NCI-H187 (cell line): ENCODE measurements at places on chromosomes 12 and 14.
A peak's percentile ranks its signal among the peaks of the same experiment; 100 is the strongest.

- DNase-seq, result no peak
Measured at GRCh38 chr14:48936849-48937248, 649.3 kb downstream of the RPS29 start.

DNA sequence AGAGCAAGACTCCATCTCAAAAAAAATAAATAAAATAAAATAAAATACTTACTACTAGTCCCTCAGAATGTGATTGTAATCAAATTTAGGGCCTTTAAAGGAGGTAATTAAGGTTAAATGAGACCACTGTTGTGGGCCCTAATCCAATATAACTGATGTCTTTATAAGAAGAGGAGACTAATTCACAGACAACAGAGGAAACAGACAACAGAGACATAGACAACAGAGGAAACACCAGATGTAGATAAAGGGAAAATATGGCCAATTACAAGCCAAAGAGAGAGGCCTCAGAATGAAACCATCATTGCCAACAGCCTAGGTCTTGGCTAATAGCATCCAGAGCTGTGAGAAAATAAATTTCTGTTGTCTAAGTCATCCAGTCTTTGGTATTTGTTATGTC, 669.0 kb upstream of the FOXG1 start:
- no peak for DNase-seq

DNA sequence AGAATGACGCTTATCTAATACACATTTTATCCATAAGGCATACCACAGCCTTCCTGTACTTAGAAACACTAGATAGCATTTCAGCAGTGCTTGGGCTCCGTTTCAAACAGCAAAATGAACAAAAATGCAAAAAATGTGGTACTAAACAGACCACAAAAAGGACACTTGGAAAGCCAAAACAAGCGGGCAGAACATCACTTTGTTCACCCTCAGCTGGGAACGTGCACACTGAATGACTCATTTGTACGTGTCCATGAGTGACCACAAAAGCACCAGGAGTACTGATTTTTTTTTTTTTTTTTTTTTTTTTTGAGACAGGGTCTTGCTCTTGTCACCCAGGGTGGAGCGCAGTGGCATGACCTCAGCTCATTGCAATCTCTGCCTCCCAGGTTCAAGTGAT, 8.9 kb upstream of the FOXN3 start:
- DNase-seq, result no peak

- DNase-seq, result peak; percentile 66
Measured at GRCh38 chr14:103141117-103141796, 18.0 kb downstream of the TNFAIP2 start.

DNA sequence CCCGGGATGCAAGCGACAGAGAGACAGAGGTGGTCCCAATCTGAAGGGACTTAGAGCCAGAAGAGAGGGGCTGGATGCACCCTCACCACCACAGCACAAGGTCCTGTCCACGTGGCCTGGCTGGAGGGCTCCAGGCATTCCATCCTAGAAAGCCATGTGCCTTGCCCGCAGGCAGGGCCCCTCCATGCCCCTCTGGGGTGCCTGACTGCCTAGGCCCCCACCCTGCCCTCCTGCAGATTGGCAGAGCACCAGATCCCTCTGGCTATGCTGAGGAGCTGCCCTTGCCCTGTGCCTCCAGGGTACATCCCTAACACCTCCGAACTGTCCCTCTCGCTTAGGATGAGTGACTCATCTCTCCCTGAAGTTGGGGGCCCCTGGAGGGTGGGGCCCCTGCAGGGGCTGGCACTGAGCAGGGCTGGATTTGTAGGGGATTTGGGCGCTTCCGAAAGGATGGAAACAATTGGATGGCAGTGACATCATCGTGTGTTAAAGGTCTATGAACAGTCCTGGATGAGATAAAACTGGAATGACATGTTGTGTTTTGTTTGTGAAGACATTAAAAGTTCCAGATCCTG, 50.9 kb downstream of the CHGA start:
- DNase-seq, result no peak

DNA sequence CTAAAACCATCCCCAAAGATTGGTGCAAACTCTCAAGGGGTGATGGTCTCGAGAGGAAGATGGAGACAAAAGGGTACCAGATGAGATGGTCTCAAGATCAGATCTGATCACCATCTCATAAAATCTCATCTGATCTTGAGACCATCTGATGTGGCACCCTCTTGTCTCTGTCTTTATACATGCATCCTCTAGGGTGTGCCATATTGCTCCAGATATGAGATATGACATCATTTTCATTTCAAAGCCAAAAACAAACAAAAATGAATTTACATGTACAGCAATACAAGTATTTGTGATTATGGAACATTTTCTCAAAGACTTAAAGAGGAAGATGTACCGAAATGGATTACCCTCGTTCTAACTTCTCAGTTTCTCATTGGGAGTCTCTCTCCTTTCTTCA, 787.2 kb downstream of the GALC start:
- no peak for DNase-seq

GRCh38 chr14:37037636-37038387, 134.6 kb downstream of the SLC25A21 start:
- no peak for DNase-seq

- DNase-seq, result no peak
Measured at GRCh38 chr12:110373025-110373424, 30.5 kb downstream of the ANAPC7 start.

DNA sequence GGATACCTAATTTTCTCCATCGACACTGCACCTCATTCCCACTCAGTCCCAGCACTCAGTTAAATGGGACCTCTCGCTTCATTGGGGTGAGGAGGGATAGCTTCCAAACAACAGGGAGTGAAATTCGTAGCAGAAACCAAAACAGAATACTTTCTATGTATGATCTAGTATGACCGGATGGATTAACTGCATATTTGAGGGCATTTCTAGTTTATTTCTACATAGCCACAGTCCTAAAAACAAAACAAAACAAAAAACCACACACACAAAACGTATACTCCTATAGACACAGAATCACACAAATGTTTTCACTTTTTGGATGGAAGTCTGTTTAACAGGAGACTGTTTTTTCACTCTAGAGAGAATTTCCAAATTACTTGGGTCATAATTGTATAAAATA, 307.5 kb upstream of the FKBP4 start:
- DNase-seq, result no peak

DNA sequence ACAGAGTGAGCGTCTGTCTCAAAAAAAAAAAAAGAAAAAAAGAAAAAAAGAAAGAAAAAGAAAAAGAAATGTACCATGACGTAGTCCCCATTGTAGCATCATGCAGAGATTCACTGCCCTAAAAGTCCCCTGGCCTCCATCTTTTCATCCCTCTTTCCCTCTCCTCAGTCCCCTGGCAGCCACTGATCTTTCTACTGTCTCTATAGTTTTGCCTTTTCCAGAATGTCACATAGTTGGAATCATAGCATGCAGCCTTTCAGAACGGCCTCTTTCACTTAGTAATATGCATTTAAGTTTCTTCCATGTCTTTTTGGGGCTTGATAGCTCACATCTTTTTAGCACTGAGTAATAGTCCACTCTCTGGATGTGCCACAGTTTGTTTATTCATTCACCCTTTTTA, 60.5 kb upstream of the NCOR2 start:
- no peak for DNase-seq

DNA sequence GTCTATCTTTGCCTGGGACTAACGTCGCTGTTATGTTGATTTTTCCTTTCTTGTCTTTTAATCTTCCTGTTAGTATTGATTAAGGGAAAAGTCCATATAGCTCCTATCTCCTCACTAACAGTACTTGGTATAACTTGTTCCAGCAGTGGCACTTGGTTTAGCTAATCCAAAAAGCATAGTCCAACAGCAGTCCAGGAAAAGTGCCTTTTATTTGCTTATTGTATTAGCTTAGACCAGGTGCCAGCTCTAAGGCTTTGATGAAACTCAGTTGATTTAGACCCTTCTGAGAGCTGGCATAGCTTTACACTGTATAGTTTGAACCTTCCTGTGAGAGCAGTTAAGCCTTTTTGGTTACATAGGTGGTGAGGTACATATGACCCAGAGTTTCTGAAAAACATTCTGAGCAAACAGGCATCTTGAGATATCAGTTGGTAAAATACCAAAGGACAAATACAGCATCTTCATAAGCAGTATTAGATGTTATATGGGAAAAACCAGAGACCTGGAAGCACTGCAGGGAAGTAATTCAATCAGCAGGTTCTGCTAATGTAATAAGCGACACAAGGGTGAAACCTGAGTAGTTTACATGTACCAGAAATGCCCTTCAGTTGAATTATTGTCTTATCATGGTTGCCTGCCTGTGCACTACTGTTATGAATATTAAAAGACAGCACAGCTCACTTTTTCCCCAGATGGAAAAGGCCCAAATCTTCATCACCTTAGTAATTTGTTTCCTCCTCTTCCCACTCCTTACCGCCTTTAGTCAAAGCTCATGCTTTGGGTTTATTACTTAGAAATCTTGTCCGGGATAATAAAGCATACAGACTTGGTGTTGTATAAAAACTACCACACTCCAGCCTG, 13.0 kb downstream of the PELI2 start:
- no peak for DNase-seq

DNA sequence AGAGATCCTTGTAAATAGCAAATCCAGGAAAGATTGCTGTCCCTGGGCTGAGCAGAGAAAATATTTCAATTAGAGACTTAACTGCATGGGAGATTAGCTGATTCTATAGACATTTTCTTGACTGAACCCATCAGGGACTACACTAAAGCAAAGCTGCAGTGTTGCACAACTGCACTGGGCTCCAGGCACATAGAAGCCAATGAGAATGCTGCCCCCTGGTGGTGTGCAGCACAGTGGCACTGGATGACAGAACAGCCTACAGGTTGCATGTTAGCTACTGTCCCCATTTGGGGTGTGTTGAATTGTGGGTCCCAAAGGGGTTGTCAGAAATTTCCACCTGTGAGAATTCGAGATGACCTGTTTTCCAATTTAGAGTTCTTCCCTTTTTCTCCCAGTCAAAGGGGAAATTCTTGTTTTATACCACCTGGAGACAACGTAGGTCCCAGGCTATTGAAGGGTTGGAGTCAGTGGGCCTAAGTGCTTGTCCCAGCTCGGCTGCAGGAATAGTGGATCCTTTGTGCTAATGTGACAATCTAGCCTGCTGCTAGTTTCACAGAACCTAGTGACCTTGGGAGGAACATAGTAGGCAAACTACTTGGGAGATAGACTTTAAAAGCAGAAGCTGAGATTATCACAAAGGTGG, 114.7 kb downstream of the SLC8A3 start:
- peak; percentile 53 for DNase-seq

- no peak for DNase-seq
Measured at GRCh38 chr12:12721176-12721751, 4.1 kb downstream of the CDKN1B start.

- DNase-seq, result no peak
Measured at GRCh38 chr12:19200261-19200660, 70.7 kb downstream of the PLEKHA5 start.

DNA sequence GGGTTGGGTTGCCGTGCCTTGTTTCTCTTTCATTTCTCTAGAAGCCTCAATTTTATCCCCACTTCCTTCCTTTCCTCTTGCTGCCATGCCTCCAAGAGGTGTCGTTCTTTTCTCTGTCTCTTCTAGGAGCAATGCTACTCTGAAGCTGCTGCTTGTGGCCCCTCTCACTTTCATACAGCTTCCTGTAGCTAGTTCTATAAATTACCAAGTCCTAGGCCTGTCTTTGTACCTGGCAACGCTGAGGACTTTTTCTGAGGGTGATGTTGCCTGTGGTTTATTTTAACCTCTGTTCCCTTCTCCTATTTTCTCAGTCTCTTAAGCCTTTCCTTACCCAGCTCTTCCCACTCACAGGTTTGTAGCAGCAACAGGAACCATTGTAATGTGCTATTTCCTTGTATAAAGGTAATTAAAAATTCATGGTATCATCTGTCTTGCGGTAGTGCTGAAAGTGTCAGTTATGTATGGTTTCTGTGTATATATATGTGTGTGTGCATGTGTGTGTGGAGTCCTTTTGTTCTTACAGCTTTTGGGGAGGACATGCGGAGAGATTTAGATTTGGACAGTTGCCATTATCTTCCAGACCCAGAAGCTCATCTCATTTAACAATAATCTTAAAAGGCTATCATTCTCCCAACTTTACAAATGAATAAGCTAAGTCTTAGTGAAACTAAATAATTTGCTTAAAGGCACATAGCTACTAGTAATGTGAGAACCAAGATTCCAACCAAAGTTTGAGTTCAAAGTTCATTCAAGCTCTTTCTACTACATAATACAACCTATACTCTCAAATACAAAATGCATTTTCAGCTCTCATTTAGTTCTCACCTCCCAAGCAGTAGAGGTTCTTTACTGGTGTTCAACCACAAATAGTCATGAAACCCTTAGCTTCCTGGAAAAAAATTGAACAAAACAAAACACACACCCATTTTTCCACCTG, 43.8 kb downstream of the DDHD1 start:
- peak; percentile 47 for DNase-seq

DNA sequence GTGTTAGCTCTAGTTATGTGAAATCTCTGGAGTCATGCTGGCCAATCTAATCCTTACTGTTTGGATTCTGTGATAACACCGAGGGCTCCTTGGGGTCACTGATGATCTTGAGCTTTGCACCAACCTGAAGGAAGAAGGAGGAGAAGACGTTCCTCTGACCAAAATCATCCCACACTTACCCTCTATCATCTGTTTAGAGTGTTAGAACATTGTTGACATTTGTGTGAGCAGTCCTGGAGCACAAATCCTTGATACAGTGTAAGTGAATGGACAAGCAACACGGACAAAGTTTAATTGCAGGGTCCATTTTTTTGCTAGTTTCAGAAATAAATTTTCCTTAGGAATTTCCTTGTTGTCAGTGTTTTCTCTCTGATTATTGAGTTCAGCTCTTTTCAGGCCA, 181.7 kb downstream of the AKAP6 start:
- no peak for DNase-seq

DNA sequence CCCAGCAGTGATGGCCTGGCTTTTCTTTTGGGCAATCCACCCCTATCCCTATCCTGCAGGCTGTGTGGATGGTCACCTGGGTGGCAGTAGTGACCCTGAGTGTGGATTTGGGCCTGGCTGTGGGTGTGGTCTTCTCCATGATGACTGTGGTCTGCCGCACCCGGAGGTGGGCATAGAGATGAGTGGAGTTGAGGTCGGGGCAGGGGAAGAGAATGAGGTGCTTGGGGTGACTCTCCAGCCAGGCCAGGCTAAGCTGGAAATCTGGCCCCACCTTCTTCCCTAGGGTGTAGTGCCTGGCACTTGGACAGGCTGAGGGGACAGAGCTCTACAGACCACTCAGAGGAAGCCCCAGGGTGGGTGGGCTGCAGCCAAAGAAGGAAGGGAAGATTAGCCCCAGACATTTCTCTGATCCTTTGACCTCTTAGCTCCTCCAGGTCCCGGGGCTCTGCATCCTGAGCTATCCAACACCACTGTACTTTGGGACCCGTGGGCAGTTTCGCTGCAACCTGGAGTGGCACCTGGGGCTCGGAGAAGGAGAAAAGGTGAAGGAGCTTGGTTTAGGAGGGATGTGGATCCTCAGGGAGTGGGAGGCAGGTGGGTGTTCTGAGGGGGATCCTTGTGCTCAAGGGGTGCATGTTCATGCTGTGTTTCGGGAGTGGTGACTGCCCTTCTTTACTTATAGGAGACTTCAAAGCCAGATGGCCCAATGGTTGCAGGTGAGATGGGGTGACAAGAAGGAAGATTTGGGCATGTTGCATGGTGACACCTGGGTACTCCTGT, 8.4 kb downstream of the B4GALNT1 start:
- no peak for DNase-seq

- DNase-seq, result no peak
Measured at GRCh38 chr12:14802247-14802646, 1.0 kb downstream of the WBP11 start.
